ENCODE measurements at places on chromosomes 2 and 18.
A peak's percentile ranks its signal among the peaks of the same experiment; 100 is the strongest.

DNA sequence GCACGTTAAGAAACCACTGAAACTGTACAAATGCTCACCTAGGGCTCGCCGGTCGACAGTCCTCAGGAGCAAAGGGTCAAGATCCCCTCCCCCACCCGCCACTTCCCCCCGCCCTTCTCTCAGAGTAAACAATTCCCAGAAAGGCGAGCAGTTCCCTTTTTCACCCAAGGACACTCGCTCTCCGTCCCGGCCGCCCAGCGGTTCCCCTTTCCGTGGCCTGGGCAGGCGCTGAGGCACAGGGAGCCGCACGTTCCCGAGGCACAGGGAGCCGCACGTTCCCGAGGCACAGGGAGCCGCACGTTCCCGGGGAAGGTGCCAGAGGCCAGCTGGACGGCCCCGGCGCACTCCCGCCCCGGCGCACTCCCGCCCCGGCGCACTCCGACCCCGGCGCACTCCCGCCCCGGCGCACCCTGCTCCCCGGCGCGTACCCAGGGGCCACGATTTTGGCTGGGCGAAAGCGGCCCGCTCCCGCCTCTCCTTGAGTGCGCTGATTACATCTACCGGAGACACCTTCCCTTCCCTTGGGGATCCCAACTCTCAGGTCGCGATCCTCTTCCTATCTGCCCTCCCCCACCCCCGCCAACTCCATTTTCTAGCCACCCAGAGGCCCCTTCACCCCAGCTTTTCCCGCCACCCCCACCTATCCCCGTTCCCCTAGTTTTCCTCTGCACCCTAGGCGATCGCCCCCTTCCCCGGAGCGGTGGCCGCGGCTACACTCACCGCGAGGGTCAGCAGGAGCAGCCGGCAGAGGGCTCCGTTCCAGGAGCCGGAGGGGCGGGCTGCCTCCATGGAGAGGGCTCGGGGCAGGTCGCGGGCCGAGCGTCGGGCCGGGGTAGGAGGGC, 817 bp downstream of the DSC2 start:
- no peak for DNase-seq

GRCh38 chr2:1591978-1592907, 152.1 kb downstream of the PXDN start:
- no peak for DNase-seq

DNA sequence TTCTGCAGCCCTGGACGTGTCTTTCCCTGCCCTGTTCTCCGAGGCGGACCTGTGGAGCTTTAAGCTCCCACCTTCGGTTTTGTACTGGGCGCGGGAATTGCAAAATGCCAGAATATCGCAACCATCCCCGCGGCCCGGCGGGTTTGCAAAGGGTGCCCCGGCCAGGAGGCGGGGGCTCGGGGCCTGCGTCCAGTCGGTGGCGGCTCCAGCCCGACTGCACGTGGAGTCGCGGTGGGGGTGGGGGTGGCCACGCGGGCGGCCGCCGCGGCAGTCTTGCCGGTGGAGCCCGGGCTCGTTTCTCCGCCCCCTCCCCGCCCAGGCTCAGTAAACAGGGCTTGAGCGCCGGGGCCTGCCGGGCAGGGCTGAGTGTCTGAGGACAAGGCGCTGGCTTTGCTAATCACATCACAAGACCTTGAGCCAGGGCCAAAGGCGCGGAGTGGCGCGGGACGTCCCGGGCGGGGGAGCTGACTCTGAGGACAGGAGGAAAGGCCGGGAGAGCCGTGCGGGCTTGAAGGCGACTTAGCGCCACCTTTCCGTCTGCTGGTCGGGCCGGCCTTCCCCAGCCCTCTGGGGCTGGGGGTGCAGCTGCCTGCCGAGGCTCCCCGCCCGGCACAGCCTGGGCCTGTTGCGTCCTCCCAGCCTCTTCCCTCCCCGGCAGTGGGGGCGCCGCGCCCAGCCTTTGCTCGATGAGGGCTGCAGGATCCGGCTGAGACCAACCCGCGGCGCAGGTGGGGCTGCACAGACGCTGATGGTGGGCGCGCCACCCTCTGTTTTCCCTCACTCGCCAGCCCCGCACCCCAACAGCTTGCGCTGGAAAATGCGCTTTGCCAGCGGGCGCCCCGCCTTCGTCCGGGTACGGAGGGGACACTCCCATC, 786 bp upstream of the ZFP36L2 start:
- DNase-seq = peak; percentile 69

GRCh38 chr18:2570772-2571199, 519 bp downstream of the METTL4 start:
- DNase-seq = peak; percentile 58

DNA sequence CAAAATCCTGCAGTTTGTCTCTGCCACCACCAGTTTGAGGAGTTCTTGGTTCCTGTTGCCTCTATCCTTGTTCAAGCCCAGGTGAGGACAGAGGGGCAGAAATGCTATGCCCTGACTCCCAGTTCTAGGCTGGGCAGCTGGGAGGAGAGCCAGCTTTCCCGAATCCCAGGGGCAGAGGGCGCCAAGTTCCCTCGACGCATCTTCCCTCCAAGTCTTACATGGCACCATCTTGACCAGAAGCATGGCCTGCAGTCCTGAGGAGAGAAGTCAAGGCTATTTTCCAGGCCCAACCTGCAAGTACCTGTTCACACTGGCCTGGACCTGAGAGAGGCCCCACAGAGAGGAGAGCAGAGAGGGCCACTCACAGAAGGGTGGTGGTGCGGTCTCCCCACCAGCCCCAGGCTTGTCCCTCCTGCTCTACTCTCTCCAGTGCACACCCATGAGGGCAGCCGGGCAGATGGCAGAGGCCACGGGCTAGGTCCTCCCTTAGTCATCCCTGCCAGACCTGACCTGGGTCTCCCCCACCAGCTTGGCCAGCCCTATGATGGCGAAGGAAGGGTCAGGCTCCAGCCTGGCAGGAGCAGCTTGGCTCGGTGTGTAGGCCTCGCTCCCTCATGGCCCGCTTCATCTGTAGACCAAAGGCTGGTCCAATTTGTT, 115.7 kb upstream of the MSTN start:
- DNase-seq = no peak

DNA sequence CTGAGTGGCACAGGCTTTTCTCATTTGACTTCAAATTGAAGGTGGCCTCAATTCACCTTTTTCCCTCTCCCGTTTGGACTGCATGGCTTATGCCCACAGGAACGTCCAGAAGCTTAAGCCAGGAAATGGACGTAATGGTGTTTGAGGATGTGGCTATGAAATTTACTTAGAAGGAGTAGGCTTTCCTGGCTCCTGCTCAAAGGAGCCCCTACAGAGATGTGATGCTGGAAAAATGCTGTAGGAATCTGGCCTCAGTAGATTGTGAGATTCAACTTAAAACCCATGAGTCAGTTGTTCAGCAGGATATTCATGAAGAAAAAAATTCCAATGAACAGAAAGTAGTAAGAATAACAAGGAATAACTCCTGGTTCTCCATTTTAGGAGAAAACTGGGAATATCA, 129.0 kb downstream of the ICOS start:
- no peak for DNase-seq

DNA sequence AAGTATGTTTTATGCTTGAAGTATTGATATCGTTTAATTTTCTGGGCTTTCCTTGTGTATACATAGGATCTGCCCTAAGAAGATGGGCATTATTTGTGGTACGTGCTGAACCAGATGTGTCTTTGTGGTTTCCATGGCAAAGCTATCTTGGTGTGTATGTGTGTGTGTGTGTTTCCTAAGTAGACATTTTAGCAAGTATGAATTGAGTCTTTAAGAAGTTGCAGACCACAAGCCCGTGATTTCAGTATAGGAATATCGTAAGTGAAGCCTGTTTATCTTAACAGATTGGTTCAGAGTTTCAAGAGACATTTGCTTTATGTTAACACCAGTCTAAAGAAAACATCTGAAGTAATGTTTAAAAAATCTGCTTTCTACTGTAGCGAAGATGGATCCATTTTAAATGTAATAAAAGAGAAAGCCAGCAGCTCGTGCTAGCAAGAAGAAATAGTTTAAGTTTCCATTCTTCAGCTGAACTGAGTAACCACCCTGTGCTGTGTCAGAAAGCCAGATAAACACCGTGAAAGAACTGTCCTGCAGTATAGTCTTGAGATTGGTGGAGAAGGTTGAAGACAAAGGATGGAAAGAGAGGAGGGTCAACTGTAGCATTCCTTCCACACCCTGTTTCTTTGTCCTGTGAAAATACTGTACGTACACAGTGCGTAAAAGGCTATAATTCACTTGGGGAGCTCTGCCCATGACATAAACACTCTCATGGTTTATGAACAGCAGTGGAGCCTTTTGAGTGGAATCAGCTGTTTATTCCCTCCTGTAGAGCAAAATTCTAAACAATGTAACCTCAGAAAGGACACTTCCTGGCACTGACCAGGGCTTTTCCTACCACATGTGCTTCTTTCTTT, 91.9 kb upstream of the FOSL2 start:
- no peak for DNase-seq
